ENCODE measurements at places on chromosomes 1 and 21.
A peak's percentile ranks its signal among the peaks of the same experiment; 100 is the strongest.

GRCh38 chr1:27451343-27451742 lies 38.6 kb downstream of the WASF2 start:
- no peak for DNase-seq

GRCh38 chr1:19946971-19947370 lies 23.6 kb upstream of the PLA2G2E start:
- DNase-seq: no peak

- DNase-seq: no peak
Measured at GRCh38 chr1:207799989-207800648, 48.3 kb downstream of the CD46 start.

DNA sequence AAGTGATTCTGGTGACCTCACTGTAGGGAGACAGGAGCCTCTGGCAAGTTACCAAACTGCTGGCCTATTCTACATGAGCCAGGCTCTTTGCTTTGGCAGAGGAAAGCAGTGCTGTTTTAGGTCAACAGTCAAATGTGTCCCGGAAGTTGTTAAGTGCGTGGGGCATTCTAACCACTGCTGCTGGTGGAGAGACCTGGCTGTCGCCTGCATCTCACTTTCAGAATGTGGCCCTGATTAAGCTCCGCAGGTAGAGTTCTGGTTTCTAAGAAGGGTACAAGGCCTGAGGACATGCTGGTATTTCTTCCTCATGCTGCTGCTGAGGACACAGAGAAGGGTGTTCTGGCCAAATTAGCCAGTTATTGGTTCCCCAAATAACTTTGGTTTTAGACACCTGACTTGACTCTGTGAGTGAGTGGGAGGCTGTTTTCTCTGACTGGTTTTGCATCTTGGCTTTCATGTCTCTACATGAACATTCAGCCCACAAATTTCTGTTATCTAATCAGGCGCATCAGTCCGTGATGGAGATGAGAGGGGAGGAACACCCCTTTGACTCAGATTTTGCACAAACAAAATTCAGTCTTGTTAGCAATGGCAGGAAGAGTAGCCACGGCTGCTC lies 120.8 kb downstream of the LMO4 start:
- peak; percentile 1 for DNase-seq

DNA sequence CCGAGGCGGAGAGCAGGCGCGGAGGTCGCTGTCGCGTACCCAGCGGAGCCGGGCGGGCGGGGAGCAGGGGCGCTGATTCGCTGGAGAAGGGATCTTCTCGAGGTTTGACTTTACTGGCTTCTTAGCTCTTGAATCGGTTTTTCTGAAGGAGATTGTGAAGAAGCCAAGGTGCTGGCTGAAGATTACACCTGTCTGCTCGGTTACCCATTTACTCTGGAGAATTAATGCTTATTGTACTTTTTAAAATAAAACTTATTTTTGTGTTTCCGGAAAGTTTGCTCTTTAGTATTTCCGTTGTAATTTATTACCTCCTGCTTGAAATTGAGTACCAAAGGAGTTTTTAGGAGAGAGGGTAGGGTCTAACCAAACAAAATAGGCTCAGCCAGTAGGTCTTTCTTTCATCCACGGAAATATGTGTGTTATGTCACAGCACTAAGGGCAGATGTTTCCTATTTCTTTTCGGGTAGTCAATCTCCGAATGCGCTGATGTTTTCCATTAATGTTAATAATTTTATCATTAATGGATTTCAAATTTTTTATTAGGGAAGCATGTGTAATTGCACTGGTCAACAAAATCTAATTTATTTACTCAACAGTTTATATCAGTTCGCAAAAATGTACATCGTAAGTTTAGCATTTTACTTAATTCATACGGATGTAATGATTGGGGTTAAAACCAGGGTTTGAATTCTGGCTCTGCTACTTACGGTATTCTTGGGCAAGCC lies 510 bp upstream of the GNG5 start:
- no peak for DNase-seq

DNA sequence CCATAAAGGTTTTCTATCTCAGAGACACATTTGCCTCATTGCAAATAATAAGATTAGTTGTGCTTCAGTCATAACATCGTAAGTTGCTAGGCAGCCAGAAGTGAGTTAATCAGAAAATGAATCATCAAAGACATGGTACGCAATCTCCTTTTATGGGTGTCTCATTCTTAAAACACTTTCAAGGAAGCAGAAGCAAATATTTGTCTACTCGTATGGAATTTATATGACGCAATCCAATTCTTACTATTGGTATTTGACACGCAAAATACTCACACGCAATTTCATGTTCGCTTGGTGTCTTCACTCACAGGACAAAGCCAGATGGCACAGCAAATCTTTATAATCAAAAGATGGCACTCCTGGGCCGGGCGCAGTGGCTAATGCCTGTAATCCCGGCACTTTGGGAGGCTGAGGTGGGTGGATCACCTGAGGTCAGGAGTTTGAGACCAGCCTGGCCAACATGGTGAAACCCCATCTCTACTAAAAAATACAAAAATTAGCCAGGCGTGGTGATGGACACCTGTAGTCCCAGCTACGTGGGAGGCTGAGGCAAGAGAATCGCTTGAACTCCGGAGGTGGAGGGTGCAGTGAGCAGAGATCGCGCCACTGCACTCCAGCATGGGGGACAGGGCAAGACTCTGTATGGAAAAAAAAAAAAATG lies 56.4 kb downstream of the HLCS start:
- no peak for DNase-seq

GRCh38 chr1:154835531-154836324 lies 34.4 kb downstream of the KCNN3 start:
- DNase-seq: no peak

DNA sequence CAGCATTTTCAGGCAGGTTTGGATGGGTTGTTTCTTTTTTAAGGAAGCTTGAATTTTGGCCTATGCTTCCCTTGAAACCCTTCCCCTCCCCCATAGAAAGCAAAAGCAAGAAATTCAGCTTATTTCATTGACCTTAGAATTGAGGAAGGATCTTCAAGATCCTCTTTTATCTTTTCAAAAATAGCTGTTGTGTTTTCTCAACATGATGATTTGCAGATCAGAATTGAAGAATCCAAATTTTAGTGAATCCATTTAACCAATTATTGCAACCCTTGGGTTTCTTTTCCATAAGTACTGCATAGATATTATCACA lies 73.7 kb downstream of the LRRC8C start:
- DNase-seq: no peak

GRCh38 chr1:65497256-65497830 lies 76.9 kb downstream of the LEPR start:
- no peak for DNase-seq

DNA sequence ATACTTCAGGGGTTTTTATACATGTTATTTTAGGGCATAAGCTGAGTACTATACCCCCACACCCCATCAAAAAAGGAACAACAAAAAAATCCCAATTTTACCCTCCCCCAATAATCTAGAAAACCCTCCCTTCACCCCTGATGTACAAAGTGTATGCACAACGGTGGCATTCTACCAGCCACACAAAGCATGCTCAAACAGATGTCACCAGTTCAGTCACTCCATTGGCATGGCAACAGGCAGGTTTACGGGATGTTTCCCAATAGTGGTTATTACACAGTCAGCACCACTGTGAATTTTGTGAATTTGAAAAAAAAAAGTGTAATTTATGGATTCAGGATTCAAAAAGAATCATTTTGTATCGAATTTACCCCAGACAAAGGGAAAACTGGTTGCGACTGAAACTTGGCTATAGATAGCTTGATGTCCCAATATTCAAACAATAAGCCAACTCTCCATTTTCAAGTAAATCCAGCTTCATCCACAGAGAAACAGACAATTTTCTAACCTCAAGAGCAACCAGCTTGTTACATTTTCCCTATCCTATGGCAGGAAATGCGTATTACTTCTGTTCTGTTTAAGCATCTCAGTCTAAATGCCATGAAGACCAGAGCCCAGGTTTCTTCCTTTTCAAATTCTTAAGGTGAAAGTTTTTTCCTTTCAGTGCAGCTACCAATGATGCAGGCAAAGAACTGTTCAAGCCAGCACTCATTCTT lies 34.0 kb upstream of the SLC45A3 start:
- no peak for DNase-seq

DNA sequence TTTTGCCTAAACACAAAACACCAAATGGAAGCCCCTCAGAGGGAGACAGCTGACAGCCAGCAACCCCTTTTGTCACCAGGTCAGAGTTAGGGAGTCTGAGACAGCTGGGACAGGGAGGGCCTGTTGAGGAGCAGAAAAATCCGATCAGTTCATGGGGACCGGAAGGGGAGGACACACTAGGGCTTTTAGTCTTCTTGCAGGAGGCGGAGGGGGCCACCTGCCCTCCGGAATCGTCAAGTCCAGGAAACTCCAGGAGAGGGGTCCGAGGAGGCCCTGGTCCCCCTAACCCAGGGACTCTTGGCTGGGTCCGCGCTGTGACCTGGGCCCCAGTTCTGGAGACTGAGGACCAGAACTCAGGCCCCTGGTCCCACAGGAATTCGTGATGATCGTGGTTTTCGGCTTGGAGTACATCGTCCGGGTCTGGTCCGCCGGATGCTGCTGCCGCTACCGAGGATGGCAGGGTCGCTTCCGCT lies 34.2 kb downstream of the KCNQ4 start:
- no peak for DNase-seq

GRCh38 chr1:31762726-31763670 lies 1.1 kb downstream of the ADGRB2 start:
- peak; percentile 66 for DNase-seq

DNA sequence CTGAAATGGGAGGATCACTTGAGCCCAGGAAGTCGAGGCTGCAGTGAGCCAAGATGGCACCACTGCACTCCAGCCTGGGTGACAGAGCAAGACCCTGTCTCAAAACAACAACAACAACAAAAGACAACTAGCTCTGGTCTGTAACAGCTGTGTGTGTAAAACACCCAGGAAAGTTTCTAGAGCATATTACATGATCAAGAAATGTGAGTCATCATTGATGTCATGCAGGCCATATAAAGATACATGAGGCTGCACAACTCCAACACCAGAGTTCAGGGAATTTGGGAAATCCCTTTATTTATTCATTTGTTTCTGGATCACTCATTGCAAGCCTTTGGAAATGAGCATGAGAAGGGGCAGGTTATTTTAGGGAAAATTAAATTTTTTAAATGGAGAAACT lies 50.3 kb upstream of the CTPS1 start:
- no peak for DNase-seq

- DNase-seq: no peak
Measured at GRCh38 chr1:153341431-153341934, 7.2 kb downstream of the PGLYRP4 start.

GRCh38 chr21:26845759-26846035 lies 488 bp upstream of the ADAMTS1 start:
- no peak for DNase-seq

DNA sequence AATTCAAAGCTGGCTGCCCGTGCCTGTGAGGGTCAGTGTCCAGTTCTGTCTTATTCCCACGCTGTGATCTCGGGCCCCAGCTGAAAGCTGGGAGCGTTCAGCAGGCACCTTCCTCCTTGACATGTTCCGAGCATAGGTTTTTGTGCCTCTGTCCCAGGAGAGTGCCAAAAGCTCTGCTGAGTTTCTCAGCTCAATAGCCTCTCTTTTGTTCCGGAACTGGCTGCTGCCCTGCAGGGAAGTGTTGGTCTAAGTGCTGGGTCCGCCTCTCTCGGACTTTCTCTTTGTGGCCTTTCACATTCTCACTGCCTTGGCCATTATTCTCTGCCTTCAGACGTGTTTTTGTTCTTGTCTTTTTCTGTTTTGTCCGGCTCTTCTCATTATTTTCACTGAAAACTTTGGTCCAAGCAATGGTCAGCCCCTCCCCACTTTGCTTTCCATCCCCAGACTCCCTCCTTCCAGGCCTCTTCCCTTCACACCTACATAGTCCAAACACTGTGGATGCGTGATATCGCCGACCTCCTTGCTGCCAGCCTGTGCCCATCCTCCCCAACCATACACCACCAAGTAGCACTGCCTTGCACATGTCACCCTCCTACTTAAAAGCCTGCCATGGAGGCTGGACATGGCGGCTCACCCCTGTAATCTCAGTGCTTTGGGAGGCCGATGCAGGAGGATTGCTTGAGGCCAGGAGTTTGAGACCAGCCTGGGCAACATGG lies 233.8 kb downstream of the RHOU start:
- DNase-seq: no peak

DNA sequence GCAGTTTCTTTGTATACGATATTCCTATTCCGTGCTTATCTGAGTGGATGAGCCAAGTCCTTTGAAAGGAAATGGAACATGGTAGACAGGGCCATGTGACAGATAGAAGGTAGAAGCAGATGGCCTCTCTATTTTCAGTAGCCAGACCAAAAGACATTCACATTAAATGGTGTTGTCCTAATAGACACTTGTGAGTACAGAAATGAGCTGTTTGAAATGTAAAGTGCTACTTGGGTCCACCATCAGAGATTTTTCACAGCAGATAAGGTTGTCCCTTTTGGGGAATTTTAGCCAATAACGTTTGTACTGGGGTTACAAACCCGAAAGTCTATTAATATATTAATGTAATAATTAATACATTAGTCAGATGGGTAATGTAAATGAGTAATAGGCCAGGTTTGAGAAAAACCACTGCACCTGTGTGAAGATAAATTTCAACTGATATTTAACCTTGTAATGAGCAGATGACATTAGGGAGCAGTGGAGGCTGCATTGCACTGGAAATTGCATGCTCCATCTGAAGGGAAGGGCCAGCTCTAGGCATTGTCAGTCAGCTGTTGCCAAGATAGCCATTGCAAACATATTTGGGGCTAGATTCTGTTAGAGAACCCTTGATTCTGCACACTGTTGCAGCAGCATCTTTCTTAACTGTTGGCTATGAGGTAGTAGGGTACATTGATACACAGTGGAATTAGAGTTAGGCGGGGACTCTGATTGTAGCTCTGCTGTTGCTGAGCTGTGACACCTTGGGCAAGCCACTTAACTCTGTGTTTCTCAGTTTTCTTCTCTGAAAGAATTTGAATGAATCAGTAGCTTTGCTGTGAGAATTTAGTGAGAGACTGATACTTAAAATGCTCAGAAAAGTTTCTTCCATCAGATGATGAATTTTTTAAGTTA lies 43.8 kb downstream of the FGGY start:
- DNase-seq: no peak

- DNase-seq: no peak
Measured at GRCh38 chr1:27346991-27347624, 5.3 kb downstream of the SYTL1 start.

- no peak for DNase-seq
Measured at GRCh38 chr1:8448911-8449661, 131.2 kb downstream of the SLC45A1 start.

DNA sequence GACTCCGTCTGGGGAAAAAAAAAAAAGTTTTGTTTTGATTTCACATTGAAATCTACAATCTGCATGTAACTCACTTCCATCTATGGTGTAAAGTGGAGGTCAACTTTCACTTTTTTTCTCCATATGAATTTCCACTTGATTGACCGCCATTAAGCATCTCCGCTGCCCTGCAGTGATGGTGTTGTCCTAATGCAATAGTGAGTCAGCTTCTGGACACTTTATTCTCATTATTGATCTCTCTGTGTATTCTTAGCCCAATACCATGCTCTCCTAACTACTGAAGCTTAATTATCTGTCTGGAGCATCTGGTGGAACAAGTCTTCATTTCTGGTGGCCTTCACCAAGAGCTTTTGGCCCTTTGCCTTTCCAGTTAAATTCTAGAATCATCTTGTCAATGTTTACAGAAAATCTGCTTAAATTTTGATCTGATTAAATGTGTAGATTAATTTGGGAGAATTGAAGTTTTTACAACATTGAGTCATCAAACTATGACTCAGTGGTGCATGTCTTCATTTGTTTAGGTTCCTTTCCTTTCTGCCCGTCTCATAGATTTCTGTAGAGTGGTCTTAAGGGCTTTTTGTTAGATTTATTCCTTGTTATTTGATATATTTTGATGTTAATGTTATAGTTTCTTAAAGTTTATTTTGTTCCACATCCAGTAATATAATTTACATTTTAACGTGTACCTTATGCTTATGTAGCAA lies 181.5 kb downstream of the PRDM2 start:
- DNase-seq: no peak

GRCh38 chr1:243657793-243658192 lies 192.2 kb downstream of the AKT3 start:
- DNase-seq: no peak
